Skin of body (tissue), 3 donors: ENCODE measurements at places on chromosomes 7 and 10.
A peak's percentile ranks its signal among the peaks of the same experiment; 100 is the strongest.

DNA sequence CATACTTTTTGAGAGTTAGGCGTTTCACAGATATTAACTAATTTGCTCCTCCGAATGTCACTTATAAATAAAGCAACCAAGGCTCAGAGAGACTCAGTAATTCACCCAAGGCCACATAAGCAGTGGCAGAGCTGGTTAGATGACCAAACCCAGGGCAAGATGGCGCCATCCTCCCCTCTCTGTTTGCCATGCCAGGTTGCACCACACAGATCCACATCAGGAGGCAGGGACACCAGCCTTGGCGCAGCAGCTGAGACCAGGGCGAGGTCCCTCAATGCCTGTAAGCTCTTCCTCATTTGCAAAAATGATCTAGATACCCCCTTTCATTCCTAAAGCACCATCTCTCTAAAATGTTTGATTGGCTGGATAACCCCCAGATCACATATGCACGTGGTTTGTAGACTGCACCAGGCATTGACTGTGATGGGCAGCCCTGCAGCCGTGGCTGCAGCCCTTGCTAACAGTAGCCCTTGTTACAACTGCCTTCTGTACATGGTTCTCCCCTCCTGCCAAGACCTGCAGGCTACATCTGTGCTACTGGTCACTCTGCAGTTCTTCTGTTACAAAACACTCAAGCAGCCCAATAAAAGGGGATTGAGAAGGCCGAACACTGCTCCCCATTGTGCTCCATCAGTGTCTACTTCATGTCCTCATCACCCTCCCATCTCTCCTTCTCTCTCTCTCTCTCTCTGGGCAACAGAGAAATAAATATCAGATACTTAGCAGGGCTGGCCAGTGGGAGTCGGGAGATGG is 298.6 kb downstream of the PRPF18 start:
- peak; percentile 36 for DNase-seq

DNA sequence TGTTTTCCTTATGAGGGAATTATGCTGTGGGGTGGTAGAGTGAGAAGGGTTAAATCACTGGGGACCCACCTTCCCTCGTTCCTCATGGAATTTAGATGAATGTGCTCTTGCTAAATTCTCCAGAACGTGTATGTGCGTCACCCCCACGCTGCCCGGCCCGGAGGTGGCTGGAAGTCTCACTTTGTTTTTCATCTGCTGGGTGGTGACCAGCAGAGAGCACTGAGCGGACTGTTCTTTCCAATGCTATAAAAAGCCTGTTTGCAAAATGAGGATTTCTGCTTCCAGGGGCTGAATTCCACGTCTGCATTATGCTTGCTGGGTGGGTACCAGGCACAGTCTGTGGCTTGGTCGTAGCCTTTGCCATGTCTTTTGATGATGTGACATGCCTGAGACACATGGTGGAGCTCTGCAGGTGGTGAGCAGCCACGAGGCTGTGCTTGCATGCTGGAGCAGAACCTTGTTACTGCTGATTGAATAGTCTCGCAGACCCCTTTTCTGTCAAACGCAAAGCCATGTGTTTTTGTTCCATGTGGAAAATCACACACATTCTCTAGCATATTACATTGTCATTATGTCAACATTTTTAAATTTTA is 31.9 kb upstream of the INSYN2A start:
- DNase-seq = no peak

DNA sequence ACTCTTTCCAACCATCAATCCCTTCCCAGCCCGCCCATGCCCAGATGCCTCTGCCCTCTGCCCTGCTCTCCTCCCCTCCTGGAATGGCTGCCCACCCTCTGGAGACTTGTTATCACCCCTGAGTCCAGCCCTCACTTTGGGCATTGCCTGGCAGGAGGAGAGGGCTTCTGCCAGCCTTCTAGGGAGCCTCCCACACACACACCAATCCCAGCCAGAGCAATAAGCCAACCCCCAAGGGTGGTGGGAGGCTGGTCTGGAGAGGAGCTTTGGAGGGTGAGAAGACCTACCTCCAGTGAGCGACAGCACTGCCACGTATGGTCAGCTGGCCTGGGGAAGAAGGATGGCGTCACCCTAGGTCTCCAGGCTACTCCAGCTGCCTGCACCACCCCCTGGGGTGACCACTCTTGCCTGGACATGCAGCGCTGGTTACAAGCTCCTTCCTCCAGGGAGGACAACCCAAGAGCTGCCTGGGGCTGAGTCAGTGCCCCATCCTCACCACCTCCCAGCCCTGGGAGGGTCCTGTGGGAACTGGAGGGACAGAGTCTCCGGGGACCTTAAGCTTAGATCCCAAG is 8.4 kb downstream of the C10orf105 start:
- no peak for DNase-seq

GRCh38 chr10:63103971-63104409 is 29.1 kb upstream of the NRBF2 start:
- no peak for DNase-seq

- DNase-seq = no peak
Measured at GRCh38 chr10:79311581-79312407, 35.5 kb upstream of the PPIF start.

- no peak for DNase-seq
Measured at GRCh38 chr7:50463035-50463434, 12.9 kb upstream of the FIGNL1 start.

GRCh38 chr7:80611779-80612178 is 26.7 kb upstream of the CD36 start:
- DNase-seq = no peak

GRCh38 chr10:75508239-75508813 is 76.9 kb downstream of the LRMDA start:
- peak; percentile 93 for DNase-seq

DNA sequence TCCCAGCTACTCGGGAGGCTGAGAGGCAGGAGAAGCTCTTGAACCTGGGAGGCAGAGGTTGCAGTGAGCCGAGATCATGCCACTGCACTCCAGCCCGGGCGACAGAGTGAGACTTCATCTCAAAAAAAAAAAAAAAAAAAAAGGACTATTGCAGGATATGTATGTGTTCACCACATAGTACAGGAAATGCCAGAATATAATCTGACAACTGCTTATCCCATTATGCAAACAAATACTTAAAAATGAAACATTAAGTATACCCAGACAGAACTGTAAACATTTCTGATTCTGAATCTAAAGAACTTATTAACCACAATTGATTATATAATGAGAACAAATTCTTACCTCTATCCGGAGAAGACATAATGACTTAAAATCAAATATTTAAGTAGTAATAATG is 18.7 kb downstream of the DKK1 start:
- DNase-seq = no peak

- no peak for DNase-seq
Measured at GRCh38 chr10:95431900-95432342, 129.2 kb downstream of the SORBS1 start.

DNA sequence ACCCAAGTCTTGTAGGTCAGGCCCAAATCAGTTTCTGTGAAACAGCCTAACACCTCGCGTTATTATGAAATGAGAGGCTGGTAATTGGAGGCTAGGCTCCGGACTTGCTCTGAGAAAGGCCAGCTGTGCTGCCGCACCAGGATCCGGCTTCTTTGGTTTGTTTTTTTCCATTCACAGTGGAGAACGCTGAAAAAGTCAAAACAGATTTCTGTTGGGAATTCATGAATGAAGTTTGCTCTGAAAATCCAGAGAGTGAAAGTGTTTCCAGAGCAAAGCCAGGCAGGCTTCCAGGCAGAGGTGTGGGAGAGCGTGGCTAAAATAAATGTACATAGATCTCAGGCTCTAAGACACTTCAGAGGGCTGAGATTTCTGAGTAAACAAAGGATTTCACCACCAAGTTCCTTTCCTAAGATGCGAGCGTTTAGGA is 240.1 kb downstream of the TRIL start:
- DNase-seq = no peak

DNA sequence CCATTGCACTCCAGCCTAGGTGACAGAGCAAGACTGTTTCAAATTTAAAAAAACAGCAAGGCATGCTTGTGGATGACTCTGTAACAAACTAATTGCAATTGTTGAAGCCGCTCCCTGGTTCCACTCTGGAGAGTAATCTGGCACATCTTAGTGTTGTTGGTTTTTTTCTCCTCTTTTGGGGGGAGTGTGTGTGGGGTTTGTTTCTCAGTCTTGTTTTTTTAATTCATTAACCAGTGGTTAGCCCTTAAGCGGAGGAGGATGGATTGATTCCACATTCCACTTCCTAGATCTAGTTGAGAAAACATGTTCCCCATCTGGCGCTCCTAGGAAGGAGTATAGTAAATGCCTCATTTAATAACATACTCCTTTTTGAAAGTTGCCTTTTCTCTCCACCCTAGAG is 8.6 kb upstream of the ZNF713 start:
- DNase-seq = peak; percentile 48

DNA sequence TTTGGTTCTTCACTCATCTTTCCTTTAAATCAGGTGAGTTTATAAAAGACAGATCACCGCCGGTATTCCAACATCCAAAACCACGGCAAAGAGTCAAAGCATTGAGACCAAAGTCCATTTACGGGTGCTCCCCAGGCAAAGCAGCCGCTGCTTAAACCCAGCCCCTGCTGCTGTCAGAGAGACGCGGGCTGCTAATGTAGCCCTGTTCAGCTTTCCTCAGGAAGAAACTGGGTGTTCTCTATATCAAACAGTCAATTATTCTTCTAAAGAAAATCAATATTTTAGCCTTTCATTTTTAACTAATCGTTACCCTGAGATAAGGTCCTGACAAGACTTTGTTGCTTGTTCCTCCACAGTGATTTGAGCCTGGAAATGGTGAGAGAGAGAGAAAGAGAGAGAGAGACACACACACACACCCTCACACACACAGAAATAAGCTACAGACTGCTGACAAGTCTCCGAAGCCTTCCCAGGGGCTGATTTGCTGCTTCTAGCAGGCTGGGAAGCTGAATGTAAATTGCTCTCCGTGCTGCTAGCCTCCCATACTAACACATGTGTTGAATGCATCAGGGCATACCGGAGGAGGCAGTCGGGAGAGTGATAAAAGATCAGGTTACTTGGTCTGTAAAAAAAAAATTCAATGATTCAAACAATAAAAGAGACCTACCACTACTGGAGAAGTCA is 183.0 kb upstream of the ANK3 start:
- DNase-seq = peak; percentile 50

DNA sequence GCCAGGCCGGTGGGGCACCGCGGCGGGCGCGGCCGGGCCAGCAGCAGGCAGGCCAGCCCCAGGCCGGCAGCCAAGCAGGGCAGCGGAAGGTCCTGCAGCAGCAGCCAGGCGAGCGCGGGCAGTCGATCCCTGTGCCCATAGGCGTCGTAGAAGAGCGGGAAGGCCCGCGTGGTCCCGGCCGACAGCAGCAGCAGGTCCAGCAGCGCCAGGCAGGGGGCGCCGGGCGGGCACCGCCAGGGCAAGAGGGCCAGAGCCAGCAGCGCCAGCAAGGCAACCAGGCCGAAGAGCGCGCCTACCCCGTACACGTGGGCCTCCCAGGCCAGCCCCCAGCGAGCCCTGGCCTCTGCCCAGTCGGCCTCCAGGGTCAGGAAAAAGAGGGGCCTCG is 8.4 kb upstream of the RBM28 start:
- no peak for DNase-seq

DNA sequence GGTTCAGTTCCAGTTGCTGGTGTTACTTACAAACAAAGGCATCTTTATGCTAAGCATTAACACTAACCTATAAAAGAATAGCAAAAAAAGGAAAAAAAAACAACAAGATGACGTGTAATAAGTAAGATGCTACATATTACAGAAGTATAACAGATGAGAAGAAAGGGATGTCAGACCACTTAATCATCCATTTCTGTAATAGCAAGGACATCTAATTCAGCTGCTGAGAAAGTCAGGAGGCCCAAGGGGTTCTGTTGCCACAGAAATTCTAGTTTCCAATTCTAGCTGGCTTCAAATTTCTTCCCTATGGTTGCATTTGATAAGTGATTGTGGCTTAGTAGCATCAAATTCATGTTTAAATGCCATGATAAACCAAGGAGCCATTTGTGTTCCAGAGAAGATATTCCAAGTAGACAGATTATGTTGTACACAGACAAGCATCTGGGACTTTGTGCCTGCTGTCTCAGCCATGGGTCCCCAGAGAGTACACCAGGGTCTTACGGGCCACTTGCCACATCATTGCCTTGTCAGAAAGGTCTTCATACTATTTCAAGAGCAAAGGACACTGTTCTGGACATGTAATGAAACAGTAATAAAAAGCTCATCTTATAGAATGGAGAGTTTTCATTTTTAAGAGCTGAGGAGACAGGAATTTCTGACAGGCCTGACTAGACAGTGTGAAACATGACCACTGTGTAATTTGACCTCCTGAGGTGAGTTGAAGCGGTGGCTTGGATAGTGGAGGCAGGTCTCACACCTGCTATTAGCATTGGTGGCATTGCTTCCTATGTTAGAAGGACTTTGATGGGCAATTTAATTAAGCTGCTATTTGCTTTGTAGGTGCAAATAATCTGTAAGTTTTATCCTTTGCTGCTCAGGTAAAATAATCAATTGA is 4.2 kb upstream of the ASB4 start:
- DNase-seq = no peak

DNA sequence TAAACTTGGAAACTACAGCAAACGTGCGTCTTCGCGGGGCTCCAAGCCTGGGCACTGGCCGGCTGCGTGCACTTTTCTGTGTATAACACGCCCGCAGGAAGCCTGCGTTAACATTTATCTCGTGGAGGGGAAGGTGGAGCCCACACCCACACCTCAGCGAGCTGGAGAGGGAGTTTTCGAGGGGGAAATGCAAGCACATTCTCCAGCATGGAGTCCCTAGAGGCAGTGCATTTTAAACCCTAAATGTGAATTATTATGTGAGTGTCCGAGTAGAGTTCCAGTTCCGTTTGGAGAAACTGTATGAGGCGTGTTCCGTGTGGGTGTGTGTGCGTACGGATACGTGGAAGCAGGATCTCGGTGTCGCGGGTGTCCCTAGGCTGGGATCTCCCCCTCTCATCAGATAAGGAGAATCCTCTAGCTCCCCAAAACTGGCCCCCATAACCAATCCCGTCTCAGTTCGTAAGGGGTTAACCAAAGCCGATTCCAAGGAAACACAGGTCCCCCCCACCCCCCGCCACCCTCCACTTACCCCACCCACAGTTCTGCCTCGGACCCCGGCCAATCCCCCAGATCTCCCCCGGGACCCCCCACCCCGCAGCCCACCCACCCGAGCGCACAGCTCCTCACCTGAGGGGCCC is 403 bp downstream of the CDK6 start:
- peak; percentile 49 for DNase-seq
